ENCODE measurements at places on chromosomes 5 and 9.

GRCh38 chr5:20000416-20000815, 12.4 kb upstream of the CDH18 start:
- no peak for DNase-seq

DNA sequence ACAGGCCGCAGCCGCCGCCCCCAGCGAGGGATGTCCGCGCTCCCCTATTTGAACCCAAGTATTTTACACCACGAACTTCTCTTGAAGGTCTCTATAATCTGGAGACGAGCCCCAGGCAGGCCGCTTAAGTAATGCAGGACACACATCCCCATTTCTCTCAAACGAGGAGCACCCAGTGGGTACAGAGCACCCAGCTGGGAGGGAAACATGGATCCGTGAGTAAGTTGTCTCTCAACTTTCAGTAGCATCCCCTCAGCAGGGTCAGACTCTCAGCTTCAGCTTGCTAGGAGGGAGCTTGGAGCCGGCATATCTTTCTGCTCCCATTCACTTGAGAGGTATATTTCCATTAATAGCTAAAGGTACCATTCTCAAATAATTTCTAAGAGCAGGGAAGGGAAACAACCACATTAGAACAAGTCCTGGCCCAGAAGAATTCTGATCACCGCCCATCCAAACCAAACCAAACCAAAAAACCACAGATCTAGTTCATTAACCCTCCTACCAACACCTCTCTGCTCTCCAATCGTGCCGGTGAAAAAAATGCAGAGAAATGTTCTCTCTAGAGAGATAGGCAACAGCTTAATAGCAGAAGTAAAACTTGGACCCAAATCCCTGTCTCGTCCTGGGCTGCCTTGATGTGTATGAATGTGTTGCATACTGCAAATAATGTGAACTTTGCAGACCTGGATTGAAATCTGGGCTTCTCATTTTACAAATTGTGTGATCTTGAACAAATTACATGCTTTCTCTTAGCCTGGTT, 910 bp downstream of the TDRD7 start:
- DNase-seq = peak; percentile 18

DNA sequence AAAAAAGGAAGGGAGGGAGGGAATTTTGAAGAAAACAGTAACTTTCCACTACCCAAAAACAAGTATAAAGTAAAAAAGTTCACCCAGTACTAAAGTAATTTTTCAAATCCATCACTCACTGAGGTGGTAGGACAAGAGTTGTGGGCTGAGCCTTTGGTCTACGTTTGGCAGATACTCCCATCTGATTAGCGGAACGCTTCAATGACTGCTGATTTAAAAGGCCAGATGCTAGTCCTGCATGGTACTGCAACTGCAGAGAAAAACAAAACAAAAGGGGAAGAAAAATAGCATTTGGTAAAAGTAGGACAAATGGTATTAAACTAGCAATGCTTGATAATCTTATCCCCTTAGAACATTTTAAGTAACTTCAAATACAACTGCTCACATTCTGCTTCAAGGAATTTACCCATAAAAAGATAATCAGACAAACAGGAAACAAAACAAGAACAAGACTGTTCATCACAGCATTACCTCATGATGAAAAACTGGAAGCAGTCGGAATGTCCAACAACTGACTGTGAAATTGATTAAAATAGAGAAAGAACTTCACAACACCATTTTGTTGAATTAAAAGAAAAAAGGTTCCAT, 65.4 kb downstream of the MED27 start:
- DNase-seq = no peak

GRCh38 chr5:153756540-153756939, 266.1 kb downstream of the GRIA1 start:
- no peak for DNase-seq

DNA sequence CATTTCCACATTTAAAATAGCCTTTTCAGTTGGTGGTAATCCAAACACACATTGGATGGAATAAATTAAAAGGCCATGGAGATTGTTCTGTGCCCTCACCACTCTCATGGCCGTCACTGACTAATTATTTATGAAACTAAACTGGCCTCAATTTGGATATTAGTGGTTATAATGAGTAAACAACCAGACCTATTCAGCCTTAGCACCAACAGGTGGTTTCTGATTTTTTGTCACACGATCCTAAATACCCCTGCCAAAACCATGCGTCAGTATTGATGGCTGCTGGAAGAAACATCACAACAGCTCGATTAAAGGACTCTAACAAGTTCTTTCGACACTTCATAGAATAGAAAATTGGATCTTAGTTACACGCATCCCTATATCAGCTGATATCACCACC, 276.0 kb upstream of the DAP start:
- no peak for DNase-seq

- DNase-seq = no peak
Observed at GRCh38 chr5:73513996-73514395, 15.8 kb downstream of the BTF3 start.

GRCh38 chr9:19936598-19936997, 147.8 kb upstream of the SLC24A2 start:
- no peak for DNase-seq

- no peak for DNase-seq
Observed at GRCh38 chr9:117218951-117219350, 195.9 kb downstream of the ASTN2 start.

Data from hematopoietic multipotent progenitor cell treated with erythropoietin and hydrocortisone succinate and interleukin-3 and kit ligand, for 8 days (in vitro differentiated cells).